ENCODE measurements at places on chromosomes 11 and 22. TPM values are rescaled to one million over a fixed set of nuclear protein-coding genes. Genes with fewer than 3 reads are reported as not detected.

GRCh38 chr22:44341431-44342346 lies 28.9 kb upstream of the SHISAL1 start:
- peak; percentile 81 for DNase-seq

GRCh38 chr11:1784761-1785650 lies 21.3 kb upstream of the CTSD start:
- DNase-seq: peak; percentile 3

DNA sequence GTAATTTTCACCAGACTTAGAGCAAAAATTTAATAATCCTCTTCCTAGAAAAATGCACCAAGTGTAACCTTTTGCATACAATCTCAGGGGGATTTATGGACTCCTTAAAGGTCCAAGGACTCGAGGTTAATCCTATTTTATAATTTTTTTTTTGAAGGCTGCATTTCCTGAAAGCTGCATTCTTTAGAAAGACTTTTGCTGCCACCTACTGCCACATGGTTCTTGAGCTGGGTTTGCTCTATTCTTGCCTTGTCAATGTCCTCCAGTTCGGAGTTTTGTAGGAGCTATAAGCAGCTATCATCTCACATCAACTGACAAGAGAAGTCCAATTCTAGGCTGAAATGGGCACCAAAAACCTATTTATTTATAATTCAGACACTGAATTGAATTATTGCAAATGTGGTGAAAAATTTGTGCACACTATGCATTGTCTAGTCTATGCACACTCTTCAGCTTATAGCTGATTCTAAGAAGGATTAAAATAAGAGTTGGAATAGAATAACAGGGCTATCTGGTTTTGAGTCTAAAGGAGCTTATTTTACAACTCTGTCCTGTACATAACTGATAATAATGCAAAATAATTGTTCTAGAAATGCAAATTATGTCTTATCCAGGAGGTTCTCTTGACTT lies 31.3 kb downstream of the TRAF6 start:
- DNase-seq: no peak

The GUCY1A2 gene
- 0.75 TPM for polyA plus RNA-seq

DNA sequence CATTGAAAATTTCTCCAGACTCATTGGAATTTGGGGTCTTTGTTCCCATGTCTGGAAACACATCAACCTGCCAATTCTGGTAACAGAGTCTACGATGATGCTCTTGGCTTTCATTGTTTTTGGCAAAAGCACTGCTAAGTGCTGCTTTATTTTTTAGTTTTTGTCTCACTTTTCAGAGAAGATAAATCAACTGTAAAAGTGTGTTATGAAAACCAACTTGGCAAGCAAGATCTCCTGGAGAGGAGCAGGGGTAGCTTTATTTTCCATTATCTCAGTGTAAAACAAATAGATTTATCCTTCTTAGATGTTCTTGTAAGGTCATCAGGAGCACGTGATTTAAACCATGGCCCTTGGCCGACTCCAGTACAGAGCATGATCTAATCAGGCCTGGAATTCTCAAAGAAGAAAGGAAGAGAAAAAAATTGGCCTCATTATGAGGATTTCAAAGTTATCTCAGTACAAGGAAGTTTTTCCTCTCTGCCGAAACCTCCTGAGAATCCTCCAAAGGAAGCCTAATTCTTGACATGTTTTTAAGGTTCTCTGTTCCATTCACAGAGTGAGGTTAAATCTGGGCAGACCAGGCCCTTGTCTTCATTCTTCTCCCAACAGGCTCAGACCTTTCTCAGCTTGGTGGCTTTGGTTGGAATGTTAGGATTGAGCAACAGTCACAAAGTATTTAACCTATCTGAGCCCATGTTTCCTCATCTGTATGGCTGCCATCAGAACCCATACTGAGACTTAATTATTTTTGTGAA lies 16.4 kb upstream of the PAMR1 start:
- peak; percentile 75 for DNase-seq

The OR52L1 gene
- polyA plus RNA-seq: not detected

DNA sequence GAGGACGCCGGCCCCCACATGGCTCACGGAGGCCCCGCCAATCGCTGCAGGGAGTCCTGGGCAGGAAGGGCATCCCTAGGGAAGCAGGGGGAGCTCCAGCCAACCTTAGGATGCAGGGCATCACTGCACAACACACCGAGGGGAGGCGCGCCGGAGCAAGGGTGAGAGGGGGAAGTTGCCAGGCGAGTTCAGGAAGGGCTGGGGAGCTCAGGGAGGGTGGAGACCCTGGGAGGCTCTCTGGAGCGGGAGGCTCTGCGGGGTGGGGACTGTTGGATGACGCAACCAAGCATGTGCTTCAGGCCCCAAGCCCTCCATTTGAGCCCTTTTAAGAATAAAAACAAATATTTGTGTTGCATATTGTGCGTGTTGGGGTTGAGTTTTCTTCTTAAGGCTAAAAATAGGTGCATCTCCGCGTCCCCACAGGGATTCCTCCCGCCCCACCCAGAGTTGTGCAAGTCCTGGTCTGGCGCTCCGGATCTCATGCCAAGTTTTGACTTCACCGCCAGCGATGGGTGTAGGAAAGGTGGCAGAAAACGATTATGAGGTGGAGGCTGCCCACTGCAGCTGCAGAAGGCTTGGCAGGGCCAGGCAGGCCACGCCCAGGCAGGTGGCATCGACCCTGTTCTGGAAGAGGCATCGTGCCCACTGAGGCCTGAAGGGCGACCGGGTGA lies 65.2 kb downstream of the WNT7B start:
- DNase-seq: peak; percentile 89

DNA sequence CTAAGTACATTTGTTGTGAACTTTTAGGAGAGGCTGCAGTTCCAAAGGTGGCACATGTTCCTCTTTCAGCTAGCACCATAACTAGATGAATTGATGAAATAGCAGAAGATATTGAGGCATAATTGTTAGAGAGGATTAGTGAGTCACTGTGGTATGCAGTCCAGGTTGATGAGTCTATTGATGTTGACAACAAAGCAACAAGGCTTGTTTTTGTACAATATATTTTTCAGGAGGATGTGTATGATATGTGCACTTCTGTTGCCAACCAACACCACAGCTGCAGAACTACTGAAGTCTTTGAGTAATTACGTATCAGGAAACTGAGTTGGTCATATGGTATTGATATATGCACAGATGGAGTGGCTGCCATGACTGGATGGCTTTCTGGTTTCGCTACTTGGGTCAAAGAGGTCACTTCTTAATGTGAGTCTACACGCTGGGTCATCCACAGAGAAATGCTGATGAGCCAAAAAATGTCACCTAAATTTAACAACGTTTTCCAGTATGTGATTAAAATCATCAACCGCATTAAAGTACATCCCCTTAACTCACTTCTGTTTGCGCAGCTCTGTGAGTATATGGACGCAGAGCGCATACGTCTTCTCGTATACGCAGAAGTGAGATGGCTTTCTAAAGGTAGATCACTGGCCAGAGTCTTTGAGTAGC lies 261.3 kb upstream of the ANO5 start:
- DNase-seq: no peak

The SLC2A11 gene
- 23.7 TPM for polyA plus RNA-seq

The SCN3B gene
- polyA plus RNA-seq: 0.43 TPM

The SCGB1C1 gene
- not detected for polyA plus RNA-seq

DNA sequence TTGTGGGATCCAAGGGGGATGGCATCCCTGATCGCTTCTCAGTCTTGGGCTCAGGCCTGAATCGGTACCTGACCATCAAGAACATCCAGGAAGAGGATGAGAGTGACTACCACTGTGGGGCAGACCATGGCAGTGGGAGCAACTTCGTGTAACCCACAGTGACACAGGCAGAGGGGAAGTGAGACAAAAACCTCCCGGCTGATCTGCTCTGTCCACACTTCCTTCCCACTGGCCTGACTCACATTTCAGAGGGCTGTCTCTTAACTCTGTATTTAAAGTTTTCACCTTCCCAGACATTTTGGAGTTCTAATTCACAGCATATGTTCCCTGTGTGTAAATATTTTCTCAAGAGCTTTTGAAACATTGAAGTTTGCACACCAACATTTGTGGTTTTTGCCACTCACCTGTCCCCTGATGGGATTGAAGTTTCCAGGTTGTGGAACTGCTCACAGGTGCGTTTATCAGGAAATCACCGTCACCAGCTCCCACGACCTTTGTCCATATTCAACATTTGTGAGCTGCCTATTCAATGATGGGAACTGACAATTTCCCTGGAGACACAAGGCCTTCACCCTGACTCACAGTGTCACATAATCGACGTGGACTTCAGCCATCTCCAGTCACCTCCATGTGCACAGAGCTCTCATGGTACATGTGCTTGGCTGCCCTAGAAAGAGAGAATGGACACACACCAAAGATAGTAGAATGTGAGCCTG lies 99.2 kb downstream of the VPREB1 start:
- no peak for DNase-seq

The OR5A1 gene
- not detected for polyA plus RNA-seq
